Hematopoietic multipotent progenitor cell treated with erythropoietin and hydrocortisone succinate and interleukin-3 and kit ligand, for 8 days (in vitro differentiated cells): ENCODE measurements at places on chromosomes 2 and 18.

DNA sequence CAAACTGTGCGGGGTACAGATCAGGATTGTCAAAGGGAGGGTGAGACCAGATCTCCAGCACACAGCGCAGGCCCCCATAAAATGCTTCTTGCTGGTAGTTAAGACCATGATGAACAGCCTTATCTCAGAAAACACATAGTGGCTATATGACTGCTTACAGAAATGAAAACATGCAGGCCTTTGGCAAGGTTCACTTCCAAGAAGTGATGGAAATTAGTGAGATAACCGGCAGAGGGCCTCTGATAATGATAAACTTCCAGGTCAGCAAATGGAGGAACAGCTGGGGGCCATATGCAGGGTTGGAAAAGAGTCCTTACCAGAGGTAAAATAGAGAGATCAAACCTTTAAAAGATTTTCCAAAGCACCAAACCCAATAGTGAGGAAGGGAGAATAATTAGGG, 46.6 kb downstream of the CFAP221 start:
- DNase-seq, result peak; percentile 2

DNA sequence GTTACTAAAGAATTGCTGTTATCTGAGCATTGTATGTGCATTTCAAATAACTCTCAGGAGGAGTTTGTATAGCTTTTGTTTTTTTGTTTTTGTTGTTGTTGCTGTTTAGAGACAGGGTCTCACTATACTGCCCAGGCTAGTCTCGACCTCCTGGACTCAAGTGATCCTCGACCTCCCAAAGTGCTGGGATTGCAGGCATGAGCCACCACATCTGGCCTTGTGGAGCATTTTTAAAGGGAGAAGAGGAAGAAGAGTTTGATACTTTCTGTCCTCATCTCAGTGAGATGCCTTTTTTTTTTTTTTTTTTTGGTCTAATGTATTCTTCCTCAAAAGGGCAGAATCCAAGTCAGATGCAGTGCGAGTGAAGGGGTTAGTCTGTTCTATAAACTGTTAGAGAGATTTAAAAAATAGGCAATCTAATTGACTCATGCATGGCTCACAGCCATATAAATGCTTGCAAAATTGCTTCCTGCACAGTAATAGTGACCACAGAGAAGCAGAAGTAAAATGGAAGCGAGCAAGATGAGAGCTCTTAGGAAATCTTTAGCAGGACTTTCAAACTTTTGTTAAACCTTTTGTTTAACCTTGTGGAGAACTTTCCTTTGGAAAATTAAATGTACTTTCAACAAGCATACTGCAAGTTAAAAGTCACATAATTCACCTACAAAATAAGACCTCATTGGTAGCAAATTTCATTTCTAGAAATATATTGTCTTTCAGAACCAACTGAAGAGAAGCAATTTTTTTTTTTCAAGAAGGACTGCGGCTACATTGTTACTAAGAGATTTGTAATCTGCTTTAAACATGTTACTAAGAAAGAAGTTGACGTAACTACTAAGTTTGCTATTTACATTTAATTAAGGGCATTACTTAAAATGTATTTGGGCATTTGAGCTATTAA, 52.3 kb upstream of the ROCK1 start:
- peak; percentile 49 for DNase-seq

- DNase-seq, result no peak
Observed at GRCh38 chr2:219918944-219919343, 291.5 kb downstream of the SLC4A3 start.

DNA sequence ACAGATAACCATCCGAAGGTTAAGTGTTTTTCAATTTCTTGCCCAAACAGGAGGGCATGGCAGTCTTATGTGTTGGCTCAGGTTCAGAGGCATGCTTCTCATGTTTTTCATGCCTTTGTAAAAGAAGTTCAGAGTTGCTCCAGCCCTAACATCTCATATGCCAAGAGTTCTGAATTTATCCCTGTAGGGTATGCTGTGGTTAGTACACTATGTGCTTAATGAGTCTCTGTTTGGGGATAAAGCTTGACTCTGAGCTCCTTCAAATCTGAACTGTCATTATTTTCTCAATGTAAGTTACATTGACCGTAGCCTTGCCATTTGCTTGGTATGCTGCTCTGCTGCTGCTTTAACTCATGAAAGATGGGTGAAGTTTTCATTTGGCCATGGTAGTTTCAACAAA, 67.9 kb upstream of the PNPT1 start:
- DNase-seq, result no peak

DNA sequence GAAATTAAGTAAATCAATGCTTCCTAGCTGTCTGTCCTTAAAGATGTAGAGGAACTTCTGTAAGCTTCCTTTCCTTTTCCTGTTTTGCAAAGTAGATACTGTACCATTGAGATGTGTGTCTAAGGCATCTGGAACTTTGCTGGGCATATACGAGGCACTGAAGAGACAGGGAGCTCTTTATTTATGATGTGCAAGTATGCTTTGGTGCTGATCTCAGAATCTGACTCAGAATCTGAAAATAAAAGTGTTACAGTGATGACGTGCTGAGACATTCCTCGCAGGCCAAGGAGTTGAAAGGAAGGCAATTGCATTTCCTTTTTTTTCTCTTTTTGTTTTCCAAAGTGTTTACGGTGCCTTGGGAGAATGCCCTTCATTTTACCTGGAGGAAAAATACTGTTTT, 230.9 kb upstream of the RGPD4 start:
- DNase-seq, result no peak
